Activated T-cell treated with anti-CD3 and anti-CD28 coated beads for 1 hour (primary cell): ENCODE measurements at places on chromosomes 12 and 14.
A peak's percentile ranks its signal among the peaks of the same experiment; 100 is the strongest.

GRCh38 chr12:69913526-69913925 is 88.5 kb downstream of the MYRFL start:
- DNase-seq: no peak

GRCh38 chr14:68627868-68628604 is 164.8 kb downstream of the ZFP36L1 start:
- DNase-seq: peak; percentile 59

DNA sequence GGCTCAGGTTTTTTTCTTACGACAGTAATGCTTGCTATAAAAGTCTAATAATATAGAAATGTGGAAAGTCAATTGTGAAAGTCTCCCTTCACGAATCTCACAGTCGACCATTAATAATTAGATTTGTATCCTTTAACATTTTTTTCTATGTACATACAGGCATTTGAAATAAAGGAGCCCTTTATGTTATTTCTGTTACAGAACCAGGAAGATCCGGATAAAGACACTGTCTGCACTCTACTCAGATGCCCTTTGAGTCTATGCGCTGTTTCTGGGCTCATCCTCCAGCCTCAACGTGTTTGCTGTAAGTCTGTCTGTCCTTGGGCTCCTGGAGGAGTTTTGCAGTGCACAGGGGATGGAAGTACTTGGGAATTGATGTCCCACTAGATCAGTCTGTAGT is 212.2 kb upstream of the ATP2B1 start:
- no peak for DNase-seq

GRCh38 chr12:108075561-108075960 is 53.5 kb upstream of the WSCD2 start:
- no peak for DNase-seq

- DNase-seq: no peak
These were observed 29.9 kb downstream of the SRRM4 start for GRCh38 chr12:119011231-119011630.

GRCh38 chr12:98492580-98493140 is 22.7 kb upstream of the TMPO start:
- no peak for DNase-seq

- DNase-seq: no peak
These were observed 40.2 kb downstream of the TAOK3 start for GRCh38 chr12:118332511-118332910.

GRCh38 chr12:117872546-117873169 is 96.1 kb downstream of the KSR2 start:
- DNase-seq: no peak

DNA sequence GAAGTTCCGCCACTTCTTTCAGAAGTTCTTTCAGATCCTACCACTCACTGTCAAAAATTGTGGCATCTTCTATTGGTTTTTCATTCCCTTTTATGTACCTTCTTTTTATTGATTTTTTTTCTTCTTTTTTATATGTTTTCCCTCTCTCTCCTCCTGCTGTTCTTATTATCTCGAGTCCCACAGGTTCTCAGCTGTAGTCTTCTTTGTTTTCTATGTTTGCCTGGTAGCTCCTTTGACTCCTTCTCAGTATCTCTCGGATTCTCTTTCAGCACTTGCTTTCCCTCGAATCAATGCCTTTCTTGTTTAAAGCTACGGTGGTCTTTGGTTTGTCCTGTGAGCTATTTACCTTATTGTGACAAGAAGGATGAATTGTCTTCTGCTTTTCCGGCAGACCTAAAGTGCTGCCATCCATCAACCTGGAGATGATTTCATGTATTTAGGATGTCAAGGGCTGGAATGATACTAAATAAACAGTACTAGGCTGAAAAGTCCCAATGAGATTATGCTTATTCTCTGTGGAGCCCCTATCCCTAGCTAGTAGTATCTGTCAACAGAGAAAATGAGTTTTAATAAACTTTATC is 541.7 kb downstream of the NOVA1 start:
- no peak for DNase-seq

DNA sequence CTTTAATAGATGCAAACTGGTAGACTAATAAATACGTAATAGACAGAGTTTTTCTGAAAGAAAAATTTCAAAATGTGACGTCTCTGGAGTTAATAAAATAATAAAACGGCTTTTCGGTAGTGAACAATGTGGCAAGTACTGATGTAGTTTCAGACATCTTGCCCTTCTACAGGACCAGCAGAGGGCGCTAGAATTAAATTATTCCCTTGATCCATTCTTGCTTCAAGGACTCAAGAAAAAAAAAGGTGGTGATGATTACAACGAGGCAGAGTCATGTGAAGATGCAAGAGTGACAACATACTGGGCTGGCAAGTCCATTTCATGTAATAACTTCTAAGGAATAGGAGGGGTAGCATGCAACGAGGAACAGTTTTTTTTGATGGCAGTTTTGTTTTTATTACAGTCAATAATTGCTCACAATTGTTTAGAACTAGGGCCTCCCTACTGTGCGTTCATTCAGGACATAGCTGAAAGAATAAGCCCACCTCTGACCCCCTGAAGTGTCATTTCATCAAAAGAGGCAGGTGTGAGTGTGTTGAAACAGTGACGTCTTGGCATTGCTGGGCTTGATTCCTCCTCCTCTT is 101.0 kb upstream of the GZMB start:
- DNase-seq: no peak

- DNase-seq: no peak
These were observed 23.9 kb downstream of the FERMT2 start for GRCh38 chr14:52926953-52927352.

GRCh38 chr12:117818400-117818799 is 150.4 kb downstream of the KSR2 start:
- no peak for DNase-seq

GRCh38 chr14:91111443-91111842 is 2.4 kb upstream of the DGLUCY start:
- DNase-seq: no peak

- DNase-seq: no peak
These were observed 124.7 kb downstream of the TTC6 start for GRCh38 chr14:37720131-37720530.

DNA sequence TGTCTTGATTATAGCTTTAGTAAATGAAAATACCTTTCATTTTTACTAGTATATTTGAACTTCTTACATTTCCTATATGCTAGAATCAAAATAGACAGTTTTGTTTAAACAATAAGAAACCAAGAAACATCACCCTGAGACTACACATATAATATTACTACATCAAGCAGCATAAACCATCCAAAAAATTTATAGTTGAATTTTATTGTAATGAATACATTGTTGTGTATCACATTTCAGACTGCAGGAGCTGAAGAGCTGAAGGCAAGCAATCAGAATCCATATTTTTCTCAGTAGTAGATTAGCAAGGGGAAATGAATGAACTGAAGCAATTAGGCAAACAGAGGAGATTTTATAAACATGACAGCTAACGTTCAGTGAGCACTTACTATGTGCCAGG is 379.2 kb downstream of the BTG1 start:
- no peak for DNase-seq

- peak; percentile 55 for DNase-seq
These were observed at the start of gene VDR for GRCh38 chr12:47904713-47905709. Gene VDR (minus strand): TSS chr12:47904994. CDS start chr12:47879113, 25,881 bp downstream.

DNA sequence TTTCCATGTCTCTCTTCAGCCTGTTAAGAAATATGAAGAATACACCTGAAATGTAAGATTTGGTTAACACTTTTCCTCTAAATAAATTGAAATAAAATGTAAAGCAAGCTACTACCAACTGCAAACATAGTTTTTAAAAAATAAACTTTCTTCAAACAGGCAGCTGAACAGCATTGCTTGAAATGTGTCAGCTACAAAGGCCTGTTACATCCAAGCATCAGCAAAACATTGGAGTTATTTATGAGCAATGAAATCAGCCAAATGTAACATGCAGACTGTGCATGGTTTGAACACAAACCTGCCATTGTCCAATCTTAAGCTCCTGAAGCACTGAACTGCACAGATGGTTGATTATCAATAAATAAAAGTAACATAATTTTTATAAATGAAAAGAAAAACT is 291.3 kb downstream of the ACSS3 start:
- DNase-seq: no peak

DNA sequence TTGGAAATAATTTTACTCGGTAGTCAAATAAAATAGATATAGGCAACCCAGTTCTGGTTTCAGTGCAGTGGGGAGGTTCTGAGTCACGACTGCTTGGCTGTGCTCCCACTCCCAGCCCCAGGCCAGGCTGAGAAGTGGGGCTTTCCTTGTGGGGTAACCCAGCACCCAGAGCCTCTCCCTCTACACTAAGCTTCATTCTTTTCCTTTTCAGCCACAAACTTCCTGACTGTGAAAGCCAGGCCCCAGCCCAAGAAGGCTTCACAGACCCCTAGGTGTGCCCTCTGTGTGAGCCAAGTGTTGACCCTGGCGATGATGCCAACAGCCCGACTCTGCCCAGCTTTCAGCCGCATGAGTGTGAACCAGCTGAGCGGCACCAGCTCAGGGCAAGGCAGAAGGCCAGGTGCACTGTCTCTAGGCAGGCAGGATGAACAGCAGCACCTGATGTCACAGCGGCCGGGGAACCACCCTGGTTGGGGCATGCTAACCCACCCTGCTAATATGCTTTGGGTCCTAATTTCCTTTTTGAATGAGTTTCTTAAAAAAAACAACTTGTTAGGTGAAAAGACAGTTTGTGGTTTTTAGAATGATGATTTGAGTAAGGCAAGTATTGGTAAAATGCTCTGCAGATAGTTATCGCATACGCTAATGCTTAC is 42.2 kb upstream of the ATP23 start:
- DNase-seq: peak; percentile 58

GRCh38 chr14:71460091-71460490 is 472.1 kb upstream of the RGS6 start:
- DNase-seq: no peak

DNA sequence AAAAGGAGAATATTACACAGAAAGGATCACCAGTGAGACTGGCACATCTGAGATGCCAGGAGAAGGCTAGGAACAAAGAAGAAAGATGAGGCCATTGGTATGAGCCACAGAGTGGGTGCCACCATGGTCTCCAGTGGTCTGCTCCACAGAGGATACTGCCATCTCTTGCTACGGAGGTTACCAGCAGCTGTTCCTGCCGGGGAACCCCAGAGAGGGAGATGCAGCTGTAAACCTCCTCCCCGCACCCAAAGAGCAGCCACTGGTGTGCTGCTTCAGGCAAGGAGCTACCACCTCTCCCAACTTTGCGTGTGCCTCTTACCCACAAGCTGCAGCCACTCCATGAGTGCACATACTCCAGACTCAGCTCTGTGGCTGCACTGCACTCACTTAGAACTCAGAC is 201.5 kb upstream of the RTL1 start:
- DNase-seq: no peak

DNA sequence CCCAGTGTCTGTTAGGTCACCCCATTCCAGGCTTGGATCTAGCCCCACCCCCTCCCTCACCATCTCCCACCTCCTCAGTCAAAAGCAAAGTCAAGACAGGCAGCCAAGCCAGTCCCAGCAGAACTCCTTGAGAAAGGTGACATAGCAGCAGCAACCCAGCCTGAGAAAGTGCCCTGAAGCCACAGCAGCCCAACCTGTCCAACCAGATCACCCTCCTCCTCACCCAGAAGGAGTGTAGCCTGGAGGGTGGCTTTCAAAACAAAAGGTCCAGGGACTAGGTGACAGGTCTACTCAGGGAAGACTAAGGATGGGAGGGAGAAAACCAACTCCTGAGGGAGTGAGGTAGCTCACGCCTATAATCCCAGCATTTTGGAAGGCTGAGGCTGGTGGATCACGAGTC is 5.2 kb downstream of the RAB15 start:
- no peak for DNase-seq

DNA sequence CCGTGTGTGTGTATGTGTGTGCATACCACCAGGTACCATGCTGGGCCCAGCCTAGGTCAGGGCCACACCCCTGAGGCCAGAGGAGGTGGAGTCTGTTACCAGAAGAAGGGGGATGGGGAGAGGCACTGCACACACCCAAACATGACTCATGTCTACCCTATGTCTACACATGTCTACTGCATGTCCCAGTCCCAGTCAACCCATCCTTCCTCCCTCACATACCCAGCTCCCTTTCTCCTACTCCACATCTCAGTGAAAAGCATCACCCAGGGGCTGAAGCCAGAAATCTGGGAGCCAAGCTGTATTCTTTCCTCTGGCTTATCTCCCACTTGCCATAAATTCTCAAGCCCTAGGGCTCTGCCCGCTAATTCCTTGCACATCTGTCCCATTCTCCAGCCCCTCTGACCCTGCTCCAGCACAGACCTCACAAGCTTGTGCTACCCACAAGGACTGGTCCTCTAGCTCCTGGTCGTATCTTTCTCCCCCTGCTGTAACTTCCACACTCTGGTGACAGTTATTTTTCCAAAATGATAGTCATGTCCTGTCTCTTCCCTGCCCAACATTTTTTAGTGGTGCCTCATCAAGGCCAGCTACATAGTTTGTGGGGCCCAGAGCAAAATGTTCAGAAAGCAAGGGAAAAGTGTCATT is 18.0 kb upstream of the APPL2 start:
- DNase-seq: no peak

GRCh38 chr12:101694986-101695385 is 2.5 kb upstream of the CHPT1 start:
- no peak for DNase-seq

GRCh38 chr12:2051700-2052621 is 826 bp upstream of the CACNA1C start:
- no peak for DNase-seq

DNA sequence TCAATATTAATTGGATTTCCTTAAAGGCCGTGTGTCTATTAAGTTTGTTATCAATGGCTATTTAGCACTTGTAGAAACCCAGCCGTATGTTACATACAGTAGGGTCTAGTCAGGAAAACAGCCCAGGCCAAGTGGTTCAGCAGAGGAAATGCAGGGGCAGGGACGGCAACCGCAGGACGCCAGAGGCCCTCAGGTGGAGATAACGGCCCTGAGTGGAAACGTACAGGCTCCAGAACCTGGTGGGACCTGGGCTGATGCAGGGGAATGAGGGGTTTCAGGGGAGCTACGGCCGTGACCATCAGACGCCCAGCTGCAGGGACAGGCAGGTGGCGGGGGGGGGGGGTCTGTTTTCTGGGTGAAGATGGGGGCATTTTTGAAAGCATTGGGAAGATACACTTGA is 3.7 kb upstream of the ANKLE2 start:
- DNase-seq: no peak

- DNase-seq: no peak
These were observed 6.1 kb downstream of the ERBB3 start for GRCh38 chr12:56086096-56086495.

GRCh38 chr12:95201056-95201670 is 16.1 kb downstream of the FGD6 start:
- DNase-seq: no peak

DNA sequence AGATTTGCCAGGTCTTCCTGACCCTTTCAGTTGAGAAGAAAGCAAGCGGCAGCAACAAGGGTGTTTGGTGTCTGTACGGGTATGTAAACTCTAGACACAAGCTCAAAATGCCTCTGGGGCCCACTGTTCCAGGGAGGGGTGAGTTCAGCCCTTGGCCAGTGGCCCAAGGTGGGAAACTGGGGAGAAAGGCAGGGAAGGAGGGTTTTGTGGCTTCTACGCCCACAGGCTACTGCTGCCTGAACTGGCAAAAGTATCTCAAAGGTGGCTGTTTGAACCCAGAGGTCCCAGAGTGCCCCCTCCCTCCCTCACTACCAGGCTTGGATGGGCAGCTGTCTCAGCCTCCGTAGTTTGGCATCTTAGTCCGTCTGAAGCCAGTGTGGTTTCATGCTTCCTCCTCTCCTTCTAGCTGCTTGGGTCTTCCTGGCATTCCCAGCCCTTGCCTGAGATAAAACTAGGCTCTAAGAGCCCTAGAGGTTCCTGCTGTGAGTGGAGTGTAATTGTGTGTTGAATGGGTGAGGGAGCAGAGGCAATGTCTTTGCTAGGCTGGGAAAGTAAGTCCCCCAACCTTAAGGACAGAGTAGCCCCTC is 5.5 kb downstream of the HOXC5 start:
- no peak for DNase-seq
